Activated gamma-delta T cell (primary cell): ENCODE measurements at places on chromosomes 1 and 21.

- DNase-seq = no peak
Measured at GRCh38 chr1:183801649-183802048, 3.3 kb upstream of the RGL1 start.

- DNase-seq = no peak
Measured at GRCh38 chr1:179748772-179749171, 5.7 kb downstream of the FAM163A start.

GRCh38 chr1:79617777-79618176 lies 611.2 kb upstream of the ADGRL4 start:
- DNase-seq = no peak

DNA sequence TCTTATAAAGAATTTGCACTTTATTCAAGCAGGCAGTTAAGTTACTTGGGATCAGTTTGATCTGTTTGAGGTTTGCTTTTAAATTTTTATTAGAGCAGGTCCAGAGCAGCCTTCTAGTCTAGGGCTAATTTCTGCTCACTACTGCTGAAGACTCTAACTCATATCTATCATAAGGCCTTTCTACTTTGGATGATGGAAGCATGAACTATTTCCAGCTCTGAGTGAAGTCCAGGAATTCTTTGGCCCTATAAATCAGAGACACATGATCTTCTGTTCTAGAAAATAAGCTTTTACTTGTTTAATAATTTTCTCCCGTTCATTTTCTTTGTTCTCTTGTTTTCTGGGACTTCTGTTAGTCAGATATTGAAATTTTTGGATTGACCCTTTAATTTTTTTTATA lies 14.7 kb downstream of the NIBAN1 start:
- DNase-seq = no peak

DNA sequence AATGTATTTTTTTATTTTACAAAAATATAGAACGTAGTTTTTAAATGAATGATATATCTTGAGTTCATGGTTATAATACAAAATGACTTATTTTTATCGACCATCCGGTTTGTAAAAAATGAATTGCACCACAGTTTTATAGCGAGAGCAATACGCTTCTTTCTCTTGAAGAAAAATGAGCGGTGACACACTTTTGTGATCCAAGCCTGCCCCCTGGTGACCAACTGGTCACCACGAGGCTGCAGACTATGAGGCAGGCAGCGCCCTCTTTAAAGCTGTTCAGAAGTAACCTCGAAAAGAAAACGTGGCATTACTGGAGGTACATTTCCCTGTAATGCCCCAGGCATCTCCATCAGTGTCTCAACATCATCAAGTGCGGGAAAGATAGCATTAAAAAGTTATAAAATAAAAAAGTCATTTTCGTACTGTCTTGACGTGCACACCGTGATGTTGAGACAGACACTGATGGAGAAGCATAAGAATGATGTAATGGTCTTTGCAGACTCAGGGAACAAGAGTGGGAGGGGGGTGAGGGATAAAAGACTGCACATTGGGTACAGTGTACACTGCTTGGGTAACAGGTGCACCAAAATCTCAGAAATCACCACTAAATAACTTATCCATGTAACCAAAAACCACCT lies 734.2 kb upstream of the ADAMTS5 start:
- no peak for DNase-seq

- no peak for DNase-seq
Measured at GRCh38 chr21:36689324-36689723, 9.6 kb upstream of the SIM2 start.

DNA sequence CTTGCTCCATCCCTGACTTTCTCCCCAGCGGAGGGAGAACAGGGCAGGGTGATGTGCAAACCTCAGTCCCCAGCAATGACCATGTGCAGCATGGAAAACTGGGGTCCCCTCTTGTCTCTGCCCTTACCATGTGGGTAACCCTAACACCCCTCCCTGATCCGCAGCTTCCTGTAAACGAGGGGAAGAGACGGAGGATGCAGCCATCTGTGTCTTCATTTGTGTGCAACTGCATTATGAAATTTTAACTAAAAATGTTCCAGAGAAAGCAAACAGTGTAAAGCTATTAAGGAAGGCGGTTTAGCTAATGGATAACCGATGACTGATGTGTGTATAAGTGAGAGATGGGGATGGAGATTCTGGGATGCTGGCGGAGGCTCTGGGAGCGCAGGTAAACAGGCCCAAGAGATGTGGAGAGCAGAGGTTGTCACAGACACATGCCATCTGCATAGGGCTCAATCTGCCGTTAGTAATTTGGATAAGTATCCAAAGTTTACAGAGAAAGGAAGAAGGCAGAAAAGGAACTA lies 206.6 kb downstream of the DSCAM start:
- no peak for DNase-seq

- no peak for DNase-seq
Measured at GRCh38 chr1:228020686-228021354, 14.0 kb downstream of the WNT3A start.

- no peak for DNase-seq
Measured at GRCh38 chr1:161166669-161167548, 683 bp downstream of the PPOX start.

- no peak for DNase-seq
Measured at GRCh38 chr1:8813991-8814390, 3.4 kb downstream of the RERE start.

DNA sequence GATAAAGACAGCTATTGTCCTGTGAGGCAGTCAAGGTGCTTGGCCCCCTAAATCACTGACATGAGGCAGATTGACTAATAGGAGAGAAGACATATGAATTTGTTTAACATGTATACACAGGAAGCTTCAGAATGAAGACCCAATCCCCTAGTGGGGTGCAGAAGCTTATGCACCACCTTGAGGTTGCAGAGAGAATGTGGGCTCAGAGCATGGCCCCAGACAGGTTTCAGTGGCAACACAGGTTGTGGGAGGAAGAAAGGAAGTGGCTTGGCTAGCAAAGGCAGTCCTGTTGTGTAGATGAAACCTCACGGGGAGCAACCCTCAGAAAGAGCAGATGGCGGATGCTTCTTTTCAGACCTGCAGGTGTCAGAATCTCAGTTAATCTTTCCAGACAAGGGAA lies 37.0 kb upstream of the PARP1 start:
- no peak for DNase-seq

DNA sequence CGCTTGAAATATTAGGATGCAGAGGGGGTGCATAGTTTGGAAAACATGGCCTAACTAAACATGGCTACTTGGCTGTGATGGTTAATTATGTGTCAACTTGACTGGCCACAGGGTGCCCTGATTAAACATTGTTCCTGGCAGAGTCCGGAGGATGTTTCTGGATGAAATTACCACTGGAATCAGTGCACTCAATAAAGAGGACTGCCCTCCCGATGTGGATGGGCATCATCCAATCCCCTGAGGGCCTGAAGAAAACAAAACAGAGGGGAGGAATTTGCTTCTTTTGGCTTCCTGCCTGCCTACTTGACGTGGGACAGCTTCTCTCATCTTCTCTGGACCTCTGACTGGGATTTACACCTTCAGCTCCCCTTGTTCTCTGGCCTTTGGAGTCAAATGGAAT lies 79.1 kb upstream of the KCNE2 start:
- DNase-seq = no peak

GRCh38 chr1:55056632-55056992 lies 17.3 kb downstream of the PCSK9 start:
- DNase-seq = no peak
